ENCODE measurements at places on chromosomes 6 and 20.
A peak's percentile ranks its signal among the peaks of the same experiment; 100 is the strongest.

DNA sequence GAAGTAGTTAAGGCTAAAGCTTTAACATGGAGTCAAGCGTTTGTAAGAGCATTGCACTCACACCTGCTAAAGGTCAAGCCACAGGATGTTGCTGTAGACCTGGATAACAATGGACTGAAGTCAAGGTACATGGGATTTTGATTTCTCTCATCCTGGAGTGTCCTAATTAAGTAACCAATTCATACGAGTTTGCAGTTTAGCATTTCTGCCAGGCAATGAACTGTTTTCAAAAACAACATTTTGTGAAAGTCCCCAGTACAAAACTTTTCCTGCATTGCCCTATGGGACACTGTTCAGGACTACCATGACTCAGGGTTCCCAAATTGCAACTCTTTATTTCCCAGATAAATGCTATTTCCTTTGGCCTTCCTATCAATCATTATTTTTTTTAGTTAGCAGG, 17.4 kb upstream of the SIRPB1 start:
- no peak for DNase-seq

GRCh38 chr20:63959699-63960075, 3.5 kb upstream of the UCKL1 start:
- DNase-seq, result no peak

- DNase-seq, result no peak
Measured at GRCh38 chr20:44104798-44105517, 82.0 kb downstream of the JPH2 start.

- DNase-seq, result no peak
Measured at GRCh38 chr6:14732844-14733757, 512.8 kb upstream of the JARID2 start.

DNA sequence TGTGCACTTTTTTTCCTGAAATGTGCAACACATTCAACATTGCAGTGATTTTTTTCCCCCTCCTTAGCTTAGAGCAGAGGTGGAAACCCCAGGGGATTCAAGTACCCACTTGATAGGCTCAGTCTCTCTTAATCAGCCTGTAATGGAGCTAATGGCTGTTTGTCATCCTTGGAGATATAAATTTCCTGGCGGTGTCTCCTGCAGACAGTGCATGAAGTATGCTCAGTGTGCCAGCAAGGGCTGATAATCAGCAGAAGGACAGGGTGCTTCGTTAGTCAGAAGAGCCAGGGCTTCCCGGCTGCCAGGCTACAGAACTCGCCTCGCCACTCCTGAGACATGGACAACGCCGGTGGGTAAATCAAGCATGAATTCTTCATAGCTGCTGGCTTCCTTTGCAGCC, 69.8 kb upstream of the PHACTR2 start:
- DNase-seq, result no peak

- no peak for DNase-seq
Measured at GRCh38 chr6:136952714-136953260, 30.7 kb downstream of the SLC35D3 start.

GRCh38 chr6:169046483-169047192, 207.0 kb downstream of the THBS2 start:
- DNase-seq, result no peak

- DNase-seq, result no peak
Measured at GRCh38 chr6:127249621-127250020, 17.0 kb upstream of the RNF146 start.

DNA sequence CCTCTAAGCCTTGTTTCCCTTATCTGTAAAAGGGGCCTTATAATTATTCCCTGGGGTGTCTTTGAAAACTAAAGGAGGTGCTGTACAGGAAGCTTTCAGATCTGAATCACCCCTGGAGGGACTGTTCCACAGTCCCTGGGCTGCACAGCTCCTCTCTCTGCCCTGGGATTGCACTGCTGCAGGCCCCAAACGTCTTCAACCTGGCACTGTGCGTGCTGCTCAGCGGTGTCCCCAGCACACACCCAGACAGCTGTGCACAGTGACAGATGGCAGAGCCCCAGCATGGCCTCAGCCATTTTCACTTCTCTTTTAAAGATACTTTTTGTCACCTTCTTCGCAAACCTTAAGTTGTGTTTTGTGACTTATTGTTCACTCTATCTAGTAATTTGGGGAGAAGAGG, 50.7 kb upstream of the INSM1 start:
- no peak for DNase-seq

GRCh38 chr6:108588586-108588985, 27.9 kb downstream of the FOXO3 start:
- DNase-seq, result no peak

- no peak for DNase-seq
Measured at GRCh38 chr6:69888482-69889233, 22.3 kb downstream of the COL19A1 start.

- DNase-seq, result peak; percentile 23
Measured at GRCh38 chr20:805713-806112, 27.8 kb upstream of the FAM110A start.

- DNase-seq, result no peak
Measured at GRCh38 chr6:89944181-89944755, 50.0 kb downstream of the GJA10 start.
